Anterior cingulate cortex (tissue), 58 donors: ENCODE measurements at places on chromosomes 5 and 9.
A peak's percentile ranks its signal among the peaks of the same experiment; 100 is the strongest.

DNA sequence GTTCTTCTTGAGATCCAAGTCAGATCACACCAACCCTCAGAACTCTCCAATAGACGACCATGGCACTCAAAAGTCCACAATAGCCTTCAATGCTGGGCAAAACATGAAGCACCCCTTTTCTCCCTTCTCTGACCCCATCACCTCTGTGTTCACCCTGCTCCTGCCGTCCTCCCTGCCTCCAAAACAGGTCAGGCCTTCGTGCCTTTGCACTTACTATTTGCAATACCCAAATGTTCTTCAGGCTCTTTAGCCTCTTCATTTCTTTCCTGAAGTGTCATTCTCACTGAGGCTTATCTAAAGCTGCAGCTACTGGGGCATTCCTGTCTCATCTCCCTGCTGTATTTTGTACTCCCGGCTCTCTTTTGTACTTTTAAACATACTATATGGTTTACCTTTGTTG lies 2.0 kb upstream of the ROPN1L start:
- DNase-seq: no peak

DNA sequence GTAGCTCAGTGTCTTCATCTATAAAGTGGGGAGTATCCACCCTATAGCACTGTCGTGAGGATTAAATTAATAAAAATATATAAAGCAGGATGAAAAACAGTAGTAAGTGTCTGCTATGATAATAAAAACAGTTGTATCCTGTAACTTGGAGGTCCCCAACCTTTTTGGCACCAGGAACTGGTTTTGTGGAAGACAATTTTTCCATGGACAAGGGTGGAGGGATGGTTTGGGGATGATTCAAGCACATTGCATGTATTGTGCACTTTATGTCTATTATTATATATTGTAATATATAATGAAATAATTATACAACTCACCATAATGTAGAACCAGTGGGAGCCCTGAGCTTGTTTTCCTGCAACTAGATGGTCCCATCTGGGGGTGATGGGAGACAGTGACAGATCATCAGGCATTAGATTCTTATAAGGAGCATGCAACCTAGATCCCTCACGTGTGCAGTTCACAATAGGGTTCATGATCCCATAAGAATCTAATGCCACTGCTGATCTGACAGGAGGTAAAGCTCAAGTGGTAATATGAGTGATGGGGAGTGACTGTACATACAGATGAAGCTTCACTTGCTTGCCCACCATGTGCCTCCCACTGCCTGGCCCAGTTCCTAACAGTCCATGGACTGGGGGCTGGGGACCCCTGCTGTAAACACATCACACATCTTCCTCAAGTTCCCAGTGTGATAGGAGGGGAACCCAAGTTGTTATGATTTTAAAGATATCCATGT lies 177.4 kb upstream of the DAPK1 start:
- no peak for DNase-seq

DNA sequence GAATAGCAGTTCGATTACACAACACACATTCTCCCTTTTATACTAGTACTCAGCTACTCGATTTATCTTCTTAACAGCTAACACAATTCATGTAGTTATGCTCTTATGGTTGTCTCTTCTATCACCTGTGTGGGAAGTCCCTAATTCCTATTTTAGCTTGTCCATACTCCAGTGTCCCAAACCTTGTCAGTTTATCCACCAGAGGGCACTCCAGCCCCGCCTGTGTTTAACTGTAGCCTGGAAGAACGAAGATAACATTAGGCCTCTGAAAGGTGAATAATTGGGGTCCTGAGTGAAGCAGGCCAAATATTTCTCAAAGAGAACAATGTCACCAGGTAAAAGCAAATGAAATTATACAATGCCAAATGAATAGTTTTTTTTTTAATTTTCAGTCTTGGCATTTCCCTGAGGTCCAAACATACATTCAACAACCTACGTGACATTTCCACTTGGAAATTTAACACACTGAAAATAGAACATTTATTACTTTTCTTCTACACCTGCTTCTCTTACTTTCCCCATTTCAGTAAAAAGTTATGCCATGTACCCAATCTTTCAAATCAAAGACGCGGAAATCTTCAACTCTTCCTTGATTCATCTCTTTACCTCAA lies 560.7 kb downstream of the HTR1A start:
- DNase-seq: peak; percentile 46

- DNase-seq: no peak
Observed at GRCh38 chr9:79812507-79813257, 240.9 kb downstream of the TLE4 start.

DNA sequence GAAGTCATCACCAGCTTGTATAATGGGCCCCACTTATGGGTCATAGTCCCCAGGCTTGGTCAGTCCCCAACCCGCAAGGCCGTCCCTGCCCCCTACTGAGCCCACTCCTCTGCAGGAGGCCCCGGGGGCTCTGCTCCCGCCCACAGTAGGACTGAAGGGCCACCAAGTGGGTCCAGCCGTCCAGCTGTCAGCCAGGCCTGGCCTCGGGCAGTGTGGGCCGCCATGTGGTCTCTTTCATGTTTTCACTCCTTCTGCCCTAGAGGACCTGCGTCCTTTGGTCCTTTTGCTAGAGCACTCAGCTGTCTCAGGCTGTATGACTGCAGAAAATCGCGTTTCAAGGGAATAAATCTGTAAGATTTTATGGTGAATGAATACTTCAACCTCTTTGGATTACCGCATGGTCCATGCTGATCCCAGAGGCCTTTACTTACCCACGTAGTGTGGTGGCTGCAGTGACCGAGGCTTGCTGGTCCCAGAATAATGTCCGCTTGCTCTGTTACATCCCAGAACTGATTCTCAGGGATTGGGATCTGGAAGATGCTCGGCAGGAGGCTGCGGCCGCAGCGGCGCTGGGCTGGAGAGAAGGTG lies 105.7 kb upstream of the FAM120A start:
- DNase-seq: no peak

GRCh38 chr5:82772281-82772680 lies 304.9 kb downstream of the TMEM167A start:
- no peak for DNase-seq

DNA sequence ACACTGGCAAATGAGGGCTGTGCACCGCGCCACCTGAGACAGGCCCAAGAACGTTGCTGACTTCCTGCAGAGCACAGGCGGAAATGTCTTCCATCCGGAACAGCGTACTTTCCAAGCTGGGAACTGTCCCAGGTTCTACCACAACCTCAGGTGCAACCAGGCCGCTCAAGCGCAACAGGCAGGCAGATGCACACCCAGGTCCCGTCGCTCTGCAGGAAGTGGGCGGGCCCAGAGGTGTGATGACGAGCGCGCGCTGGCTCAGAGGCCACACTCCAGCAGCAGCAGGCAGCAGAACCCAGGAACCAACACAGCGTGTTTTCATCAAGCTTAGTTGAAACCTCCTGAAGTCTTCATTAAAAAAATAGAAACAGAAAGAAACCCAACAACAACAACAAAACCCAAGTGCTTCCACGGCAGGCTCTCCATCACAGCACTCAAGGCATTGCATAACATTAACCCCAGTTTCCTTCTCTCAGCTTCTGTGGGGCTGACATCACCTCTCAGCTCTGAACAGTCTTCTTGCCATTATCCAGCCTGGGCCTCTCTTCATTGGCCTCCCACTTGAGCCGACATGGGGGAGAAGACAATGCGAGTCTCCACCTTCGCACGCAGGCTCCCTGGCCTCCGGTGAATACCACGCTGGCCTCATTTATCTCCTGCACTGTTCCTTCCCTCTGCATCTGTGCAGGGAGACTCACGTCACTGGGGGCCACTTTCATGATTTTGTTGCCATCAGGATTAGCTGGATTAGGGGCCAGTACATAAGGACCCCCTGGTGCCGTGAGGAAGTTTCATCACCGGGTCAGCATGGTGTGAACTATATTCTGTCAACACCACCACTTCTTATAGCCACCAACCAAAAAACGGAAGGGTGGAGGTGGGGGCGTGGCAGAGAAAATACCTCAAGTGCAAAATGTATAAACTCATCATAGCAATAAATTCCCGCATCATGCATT lies 22.1 kb downstream of the PTCH1 start:
- DNase-seq: peak; percentile 51

- no peak for DNase-seq
Observed at GRCh38 chr5:130231786-130232185, 327.5 kb downstream of the CHSY3 start.

GRCh38 chr9:122201641-122202040 lies 27.1 kb downstream of the LHX6 start:
- DNase-seq: no peak

DNA sequence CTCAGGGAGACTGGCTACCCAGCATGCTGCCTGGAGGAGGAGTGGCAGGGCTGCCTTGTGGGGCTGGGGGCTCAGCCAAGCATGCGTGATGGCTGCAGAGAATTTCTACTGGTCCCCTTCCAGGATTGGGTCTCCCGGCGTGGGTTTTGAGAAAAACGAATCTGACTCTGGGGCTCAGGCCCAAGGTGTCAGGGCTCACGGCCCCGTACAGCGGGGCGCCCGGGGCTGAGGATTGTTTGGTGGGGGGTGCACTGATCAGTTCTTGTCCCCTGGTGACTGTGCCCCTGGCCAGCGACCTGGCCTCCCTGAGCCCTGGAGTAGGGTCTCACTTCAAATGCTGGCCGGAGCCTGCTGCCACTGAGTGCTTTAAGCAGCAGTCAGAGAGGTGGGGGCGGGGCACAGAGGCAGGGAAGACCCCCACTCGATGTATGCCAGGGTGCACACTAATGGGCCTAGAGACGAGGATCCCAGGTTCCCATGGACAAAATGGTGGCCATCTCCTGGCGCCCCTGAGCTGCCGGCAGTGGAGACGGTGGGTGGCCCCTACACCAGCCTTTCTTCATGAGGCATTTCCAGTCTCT lies 45.5 kb upstream of the RNU6ATAC start:
- no peak for DNase-seq

- no peak for DNase-seq
Observed at GRCh38 chr5:119708076-119708790, 78.9 kb downstream of the FAM170A start.

GRCh38 chr5:161751265-161751664 lies 65.7 kb downstream of the GABRA6 start:
- DNase-seq: no peak
